ENCODE measurements at places on chromosomes 2 and 18.

DNA sequence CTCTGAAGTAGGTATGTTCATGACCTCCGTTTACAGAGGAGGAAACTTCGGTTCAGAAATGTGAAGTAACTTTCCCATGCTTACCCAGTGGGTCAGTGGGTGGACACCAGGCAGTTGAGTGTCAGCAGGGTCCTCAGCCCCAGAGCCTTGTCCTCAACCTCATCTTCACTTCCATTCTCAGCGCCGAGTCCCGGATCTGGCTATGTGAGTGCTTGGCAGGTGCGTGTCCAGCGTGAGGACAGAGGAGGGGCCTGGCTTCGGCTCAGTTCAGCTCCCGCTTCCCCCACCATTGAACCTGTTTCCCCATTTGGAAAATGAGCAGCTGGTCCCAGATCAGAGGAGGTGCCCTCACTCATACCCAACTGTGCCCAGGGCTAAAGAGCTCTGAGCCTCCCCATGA lies 267.6 kb downstream of the ATAD2B start:
- DNase-seq, result no peak

DNA sequence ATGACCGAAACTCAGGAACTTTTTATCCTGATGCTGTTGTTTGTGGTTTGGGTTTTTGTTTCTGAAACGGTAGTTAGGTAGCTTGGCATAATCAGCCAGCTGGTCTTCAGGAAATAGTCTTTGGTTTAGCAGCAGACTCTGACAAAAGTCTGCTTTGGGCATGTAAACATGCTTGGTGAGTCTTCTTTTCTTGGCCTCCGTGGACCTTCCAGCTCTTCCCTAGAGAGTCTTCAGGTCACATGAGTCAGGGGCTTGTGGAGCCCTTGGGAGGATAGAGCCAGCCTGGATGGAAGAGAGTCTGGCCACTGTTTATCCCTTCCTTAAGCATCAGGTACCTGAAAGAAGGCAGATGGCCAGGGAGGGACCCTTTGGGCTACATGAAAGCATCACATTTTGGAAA lies 154.5 kb downstream of the MGAT5 start:
- no peak for DNase-seq

GRCh38 chr2:10469301-10469700 lies 21.2 kb upstream of the ODC1 start:
- no peak for DNase-seq

GRCh38 chr2:229566370-229566769 lies 148.0 kb downstream of the DNER start:
- DNase-seq, result no peak

GRCh38 chr2:66888791-66889631 lies 454.1 kb downstream of the MEIS1 start:
- no peak for DNase-seq

DNA sequence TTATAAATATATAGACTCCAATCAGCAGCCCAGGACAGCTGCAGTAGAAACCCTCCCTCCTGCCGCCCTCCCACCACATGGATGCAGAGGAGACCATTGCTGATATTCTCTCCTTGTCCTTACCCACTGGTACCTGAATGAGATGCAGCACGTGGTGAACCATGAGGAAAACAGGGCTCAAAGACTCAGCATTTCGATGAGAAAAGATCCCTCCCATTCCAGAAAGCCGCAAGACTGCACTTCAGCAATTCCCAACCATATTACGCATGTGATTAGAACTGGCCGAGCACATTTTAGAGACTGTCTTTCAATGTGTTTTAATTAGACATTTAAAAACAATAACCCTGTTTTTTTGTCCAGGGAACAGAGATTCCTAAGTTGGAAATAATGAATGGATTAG lies 125.5 kb downstream of the NRP2 start:
- DNase-seq, result no peak

DNA sequence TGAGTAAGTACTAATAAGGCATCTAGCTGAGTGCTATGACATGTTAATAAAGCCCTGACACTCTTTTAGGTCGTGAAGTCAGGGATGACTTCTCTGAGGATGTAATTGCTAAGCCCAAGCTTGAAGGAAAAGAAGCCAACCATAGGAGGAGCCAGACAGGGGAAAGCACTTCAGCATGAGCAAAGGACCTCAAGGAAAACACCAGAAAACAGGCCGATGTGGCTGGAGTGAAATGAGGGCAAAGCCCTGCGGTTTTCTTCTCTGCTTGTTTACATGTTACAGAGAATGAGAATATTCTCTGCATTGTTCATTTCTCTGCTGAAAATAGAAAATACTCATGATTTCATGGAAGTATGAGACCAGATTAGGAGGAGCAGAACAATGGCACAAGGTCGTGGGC lies 112.5 kb upstream of the ARHGAP28 start:
- no peak for DNase-seq

DNA sequence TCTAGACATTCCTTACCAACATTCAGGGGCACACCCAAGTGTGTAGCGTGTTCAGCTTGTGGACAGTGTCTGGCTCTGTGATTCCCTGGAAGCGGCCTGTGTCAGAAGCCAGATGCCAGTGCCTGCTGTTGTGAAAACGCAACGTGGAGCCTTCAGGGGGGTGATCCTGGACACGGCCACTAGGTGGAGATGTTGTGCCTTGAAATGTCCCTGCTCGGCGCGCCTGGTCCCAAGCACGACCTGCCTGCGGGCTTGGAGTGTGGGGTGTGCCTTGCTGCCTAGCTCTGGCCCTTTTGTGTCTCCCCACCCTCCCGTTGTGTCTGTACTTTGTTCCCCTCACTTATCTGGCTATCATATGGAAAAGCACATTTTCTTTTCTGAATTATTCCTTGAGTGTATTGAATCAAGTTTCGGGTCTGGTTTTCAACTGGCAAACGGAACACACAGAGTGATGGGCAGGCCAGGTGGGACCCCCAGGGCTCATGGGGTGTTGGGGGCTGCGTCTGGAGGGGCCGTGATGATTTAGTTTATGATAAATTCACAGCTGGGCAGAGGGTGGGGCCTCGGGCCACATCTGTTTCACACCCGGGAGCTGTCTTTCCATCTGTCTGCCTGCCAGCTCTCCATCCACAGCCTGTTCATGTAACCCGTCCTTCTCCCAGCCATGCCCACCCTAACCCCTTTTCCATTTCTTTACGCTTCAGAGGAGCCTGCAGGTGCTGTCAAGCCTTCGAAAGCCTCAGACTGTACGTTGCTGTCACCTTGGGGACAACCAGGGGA lies 95.5 kb downstream of the DYSF start:
- peak; percentile 37 for DNase-seq

DNA sequence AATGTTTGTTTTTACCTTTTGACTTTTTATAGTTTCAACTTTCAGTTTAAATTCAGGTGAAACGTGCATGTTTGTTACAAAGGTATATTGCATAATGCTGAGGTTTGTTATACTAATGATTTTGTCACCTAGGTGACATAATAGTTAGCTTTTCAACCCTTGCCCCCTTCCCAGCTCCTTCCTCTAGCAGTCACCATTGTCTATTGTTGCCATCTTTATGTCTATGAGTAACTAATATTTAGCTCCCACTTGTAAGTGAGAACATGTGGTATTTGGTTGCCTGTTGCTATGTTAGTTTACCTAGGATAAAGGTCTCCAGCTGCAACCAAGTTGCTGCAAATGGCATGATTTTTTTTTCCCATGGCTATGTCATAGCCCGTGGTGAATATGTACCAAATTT lies 322.3 kb upstream of the SETBP1 start:
- DNase-seq, result no peak

- no peak for DNase-seq
These were observed 86.7 kb downstream of the KCNS3 start for GRCh38 chr2:17965196-17965595.

DNA sequence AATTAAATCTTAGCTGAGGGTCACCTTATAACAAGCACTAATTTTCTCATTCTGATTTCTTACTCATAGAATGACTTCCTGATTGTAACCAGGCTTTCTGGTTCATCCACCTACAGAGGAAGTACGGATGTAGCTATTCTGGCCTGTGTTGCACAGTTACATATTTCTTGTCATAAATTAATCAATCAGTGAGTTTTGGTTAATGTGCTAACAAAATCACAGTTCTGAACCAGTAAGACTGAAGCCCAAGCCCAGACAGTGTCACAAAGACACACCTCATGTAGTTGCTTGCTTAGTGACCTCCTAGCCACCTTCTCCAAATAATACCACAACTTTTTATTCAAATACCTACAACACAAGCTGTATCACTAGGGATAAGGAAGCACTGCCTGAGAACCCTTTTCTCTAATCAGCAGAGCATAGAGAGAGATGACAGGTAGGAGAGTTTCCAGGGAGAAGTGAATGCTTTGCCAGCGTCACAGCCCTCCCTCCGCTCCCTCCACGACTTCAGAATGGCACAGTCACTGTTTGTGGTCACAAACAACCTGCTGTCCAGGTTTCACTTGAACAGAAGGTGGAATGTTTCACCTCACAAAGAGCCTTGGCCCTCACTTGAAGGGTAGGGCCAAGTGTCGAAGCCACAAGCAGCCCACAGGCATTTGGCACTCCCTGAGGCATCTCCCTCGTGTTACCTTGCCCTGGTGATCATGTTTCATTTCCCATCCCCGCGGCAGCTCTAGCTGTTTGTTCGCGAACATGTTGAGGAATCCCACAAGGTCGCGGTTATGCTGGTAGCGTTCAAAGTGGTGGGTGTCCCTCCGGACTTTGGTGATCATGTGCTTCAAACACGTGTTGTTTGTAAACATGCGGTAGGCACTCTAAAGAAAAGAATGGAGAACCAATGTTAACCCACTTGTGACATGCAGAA lies 120.8 kb upstream of the STK17B start:
- no peak for DNase-seq

DNA sequence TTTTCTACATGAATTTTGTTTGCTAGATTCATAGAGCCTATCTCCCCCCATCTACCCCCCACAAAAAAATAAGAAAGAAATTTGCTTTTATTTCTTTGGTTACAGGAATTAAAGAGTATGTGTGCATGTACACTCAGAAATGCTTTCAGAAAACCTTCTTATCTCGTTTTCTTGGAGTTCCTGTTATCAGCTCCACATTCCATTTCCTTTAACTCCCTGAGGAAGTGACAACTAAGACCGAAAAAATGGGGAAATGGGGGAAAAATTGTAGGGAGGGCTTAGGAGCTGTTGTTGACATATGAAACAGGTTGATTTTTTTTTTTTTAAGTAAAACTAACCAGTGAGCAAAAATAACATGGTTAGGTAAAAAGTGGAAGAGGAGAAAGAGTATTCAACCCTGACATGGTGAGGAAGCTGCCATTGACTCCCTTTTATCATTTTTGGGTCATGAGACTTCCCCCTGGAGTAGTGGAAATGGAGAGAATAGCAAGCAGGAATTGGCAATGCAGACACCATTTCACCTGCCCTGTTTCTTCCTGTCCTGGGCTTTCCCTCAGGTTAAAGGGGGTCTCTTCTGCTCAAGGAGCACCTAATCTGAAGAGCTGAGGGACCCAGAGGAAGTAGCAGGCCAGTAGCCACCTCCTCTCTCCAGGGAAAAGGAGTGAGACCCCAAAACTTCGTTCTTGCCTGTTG lies 93.5 kb downstream of the OSBPL6 start:
- DNase-seq, result no peak

GRCh38 chr2:132282911-132283310 lies 121.2 kb upstream of the ANKRD30BL start:
- DNase-seq, result no peak

DNA sequence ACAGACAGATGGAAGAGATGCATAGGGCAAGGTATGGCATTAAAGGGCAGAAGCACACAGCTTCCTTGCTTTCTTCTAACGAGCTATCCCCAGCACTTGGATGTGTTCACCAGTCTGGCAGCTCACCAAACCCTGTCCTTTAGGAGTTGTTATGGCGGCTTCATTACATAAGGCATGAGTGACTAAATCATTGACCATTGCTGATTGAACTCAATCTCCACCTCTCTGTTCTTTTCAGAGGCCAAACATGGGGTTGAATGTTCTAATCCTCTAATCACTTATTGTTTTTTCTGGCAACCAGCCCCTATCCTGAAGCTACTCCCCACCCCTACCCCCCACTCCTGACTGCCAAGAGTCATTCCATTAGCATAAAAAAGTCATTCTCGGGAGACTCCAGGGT lies 301.8 kb downstream of the XIRP2 start:
- no peak for DNase-seq

- DNase-seq, result no peak
These were observed 228.1 kb upstream of the TRIB2 start for GRCh38 chr2:12488352-12489318.

GRCh38 chr2:23429036-23429435 lies 44.1 kb downstream of the KLHL29 start:
- no peak for DNase-seq

DNA sequence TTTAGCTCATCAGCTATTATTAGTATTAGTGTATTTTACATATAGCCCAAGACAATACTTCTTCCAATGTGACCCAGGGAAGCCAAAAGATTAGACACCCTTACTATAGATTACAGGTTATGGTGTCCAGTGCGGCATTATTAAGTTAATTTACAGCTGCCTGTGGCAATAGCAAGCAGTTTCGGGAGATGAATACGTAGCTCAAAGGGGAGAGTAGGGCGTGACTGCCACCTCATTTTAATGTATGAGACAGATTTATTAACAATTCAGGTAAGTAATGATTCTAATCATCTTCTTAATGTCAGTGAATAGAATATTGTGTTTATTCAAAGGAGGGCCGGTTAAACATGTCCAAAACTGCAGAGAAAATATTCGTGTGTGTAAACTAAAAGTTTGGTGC lies 6.8 kb upstream of the DSG3 start:
- no peak for DNase-seq

- no peak for DNase-seq
These were observed 28.6 kb upstream of the STEAP3 start for GRCh38 chr2:119195001-119195400.

DNA sequence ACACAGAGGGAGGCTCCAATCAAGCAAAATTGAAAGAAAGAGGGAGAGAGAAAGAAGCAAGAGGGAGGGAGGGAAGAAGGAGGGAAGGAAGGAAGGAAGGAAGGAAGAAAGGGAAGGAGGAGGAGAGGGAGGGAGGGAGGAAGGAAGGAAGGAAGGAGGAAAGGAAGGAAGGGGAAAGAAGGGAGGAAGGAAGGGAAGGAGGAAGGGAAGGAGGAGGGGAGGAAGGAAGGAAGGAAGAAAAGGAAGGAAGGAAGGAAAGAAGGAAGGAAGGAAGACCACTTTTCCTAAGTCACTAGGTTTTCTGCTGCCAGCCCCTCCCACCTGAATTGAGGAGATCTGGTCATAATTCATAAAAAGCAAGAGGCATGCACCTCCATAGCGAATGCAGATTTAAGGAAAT lies 287.0 kb downstream of the SP3 start:
- DNase-seq, result no peak

DNA sequence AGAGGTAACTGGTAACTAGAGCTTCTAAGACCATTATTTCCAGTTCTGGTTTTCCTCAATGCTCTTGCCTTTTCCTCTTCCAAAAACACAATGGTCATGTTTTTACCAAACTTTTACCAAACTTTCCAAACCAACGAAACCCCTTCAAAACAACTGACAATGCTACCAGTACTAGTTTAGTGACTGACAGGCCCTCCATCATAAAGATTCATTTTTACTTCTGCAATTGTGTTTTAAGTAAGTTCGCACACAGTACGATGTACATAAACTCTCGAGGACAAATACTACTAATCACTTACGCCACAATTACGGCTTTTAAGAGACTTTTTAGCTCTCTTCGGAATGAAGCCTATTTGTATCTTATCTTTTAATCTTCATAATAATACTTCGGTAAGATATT lies 900 bp downstream of the C18orf32 start:
- no peak for DNase-seq

- no peak for DNase-seq
These were observed 30.2 kb downstream of the NYAP2 start for GRCh38 chr2:225429717-225430116.

GRCh38 chr2:63842149-63843061 lies 709 bp downstream of the UGP2 start:
- no peak for DNase-seq

Measured in activated naive CD8-positive, alpha-beta T cell treated with anti-CD3 and anti-CD28 coated beads, Interleukin-2, amount 50 U/mL, for 16 hours (primary cell).